ENCODE measurements at places on chromosomes 13 and 19. TPM values are rescaled to one million over a fixed set of nuclear protein-coding genes. Genes with fewer than 3 reads are reported as not detected.

IL12RB1 gene
- 0.87 TPM for total RNA-seq

LGALS14 gene
- total RNA-seq = not detected

ZNF793 gene
- 8.4 TPM for total RNA-seq

CDX2 gene
- not detected for total RNA-seq

KANK2 gene
- 57.2 TPM for total RNA-seq

ZNF135 gene
- 12.4 TPM for total RNA-seq

DNA sequence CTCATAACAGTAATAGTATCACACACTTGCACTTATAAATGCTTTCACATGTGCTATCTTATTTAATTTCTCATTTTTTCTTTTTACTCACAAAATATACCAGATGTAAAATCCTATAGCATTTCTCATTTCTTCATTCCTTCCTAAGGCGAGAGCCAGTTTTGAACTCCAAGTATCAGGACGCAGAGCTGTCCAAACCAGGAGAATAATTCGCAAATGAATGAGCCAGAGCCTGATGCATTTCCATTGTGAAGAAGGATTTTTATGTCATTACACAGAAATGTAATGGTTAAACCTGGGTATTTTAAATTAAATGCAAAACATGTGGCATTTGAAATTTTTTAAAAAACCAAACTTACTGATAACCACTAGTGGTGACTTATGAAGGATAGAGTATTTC lies 244.3 kb downstream of the RGCC start:
- no peak overlapping the region for H3K27ac ChIP-seq
- no peak overlapping the region for H3K4me3 ChIP-seq
- H3K4me1 ChIP-seq = peaks cover 18% of the 10 kb centered on the region
- no peak for DNase-seq
- H3K27me3 ChIP-seq = no peaks in the 10 kb centered on the region

GRCh38 chr19:16218851-16219250 lies 21.1 kb downstream of the AP1M1 start:
- H3K4me1 ChIP-seq = peaks cover 4% of the 10 kb centered on the region
- H3K4me3 ChIP-seq = no peak overlapping the region
- H3K27me3 ChIP-seq = no peaks in the 10 kb centered on the region
- no peak overlapping the region for H3K27ac ChIP-seq
- H3K36me3 ChIP-seq = peaks cover 71% of the 10 kb centered on the region

- no peaks in the 10 kb centered on the region for H3K27me3 ChIP-seq
- H3K36me3 ChIP-seq = peaks cover 2% of the 10 kb centered on the region
- peak within 1 kb of the TSS; percentile 64 for H3K4me3 ChIP-seq
- peaks cover 19% of the 10 kb centered on the region for H3K4me1 ChIP-seq
These were observed at the start of gene JOSD2 for GRCh38 chr19:50511069-50511822. TSS of gene JOSD2 (minus strand) at chr19:50511191. CDS start at chr19:50510431, 760 bp downstream.

DNA sequence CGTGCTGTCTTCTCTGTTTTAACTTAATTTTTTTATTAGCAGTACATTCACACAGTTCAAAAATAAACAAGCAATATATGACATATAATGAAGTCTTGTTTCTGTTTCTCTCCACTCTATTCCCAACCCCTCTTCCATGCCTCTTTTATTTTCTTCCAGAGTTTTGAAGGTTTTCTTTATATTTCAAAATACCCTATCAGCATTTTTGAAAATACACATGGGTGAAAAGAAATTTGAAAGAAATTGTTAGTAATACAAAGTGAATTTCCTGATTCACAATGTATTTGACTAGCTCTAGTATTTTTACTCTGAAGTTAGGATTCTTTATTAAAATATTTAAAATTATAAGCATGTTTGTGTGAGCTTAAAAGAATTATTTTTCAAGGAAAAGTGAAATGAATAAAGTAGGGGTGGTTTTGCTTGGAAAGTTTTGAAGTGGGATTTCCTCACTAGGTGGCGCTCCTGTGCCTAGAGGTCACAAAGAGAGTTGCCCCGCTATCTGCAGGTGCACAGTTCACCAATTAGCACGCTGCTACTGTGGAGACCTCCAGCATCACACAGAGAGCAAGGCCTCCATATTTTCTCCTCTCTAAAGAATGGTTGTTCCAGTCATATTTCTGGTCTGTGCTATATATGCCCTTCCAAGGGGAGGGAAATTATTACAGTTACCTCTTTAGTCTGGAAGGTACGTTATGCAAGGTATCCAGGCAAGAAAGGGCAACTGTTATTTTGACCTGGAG lies 37.6 kb downstream of the SOX21 start:
- DNase-seq = no peak
- H3K4me1 ChIP-seq = no peaks in the 10 kb centered on the region
- no peak overlapping the region for H3K27ac ChIP-seq

GRCh38 chr19:55319785-55320184 lies 5.4 kb downstream of the TMEM150B start:
- H3K36me3 ChIP-seq = no peaks in the 10 kb centered on the region
- no peak overlapping the region for H3K27ac ChIP-seq
- no peaks in the 10 kb centered on the region for H3K4me1 ChIP-seq
- H3K4me3 ChIP-seq = no peak overlapping the region

DNA sequence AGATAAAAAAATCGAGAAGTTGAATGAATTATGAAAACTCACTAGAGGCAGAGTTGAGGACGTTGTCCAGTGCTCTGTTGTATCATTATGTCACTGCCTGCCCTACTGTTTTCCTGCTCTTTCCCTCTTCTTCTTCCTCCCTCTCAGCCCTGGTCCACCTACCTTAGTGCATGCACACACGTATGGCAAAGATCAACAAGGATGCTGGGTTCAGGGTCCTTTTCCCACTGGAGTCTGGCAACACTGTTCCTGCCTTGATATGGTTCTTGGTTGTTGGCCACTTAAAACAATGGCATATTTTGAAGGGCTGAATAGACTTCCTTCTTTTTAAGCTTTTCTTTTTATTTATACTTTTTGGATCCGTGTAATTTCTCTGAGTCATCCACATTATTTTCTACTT lies 74.5 kb downstream of the LRCH1 start:
- no peaks in the 10 kb centered on the region for H3K36me3 ChIP-seq
- H3K4me3 ChIP-seq = no peak overlapping the region
- H3K4me1 ChIP-seq = peaks cover 25% of the 10 kb centered on the region
- DNase-seq = no peak
- H3K27ac ChIP-seq = no peak overlapping the region

DNA sequence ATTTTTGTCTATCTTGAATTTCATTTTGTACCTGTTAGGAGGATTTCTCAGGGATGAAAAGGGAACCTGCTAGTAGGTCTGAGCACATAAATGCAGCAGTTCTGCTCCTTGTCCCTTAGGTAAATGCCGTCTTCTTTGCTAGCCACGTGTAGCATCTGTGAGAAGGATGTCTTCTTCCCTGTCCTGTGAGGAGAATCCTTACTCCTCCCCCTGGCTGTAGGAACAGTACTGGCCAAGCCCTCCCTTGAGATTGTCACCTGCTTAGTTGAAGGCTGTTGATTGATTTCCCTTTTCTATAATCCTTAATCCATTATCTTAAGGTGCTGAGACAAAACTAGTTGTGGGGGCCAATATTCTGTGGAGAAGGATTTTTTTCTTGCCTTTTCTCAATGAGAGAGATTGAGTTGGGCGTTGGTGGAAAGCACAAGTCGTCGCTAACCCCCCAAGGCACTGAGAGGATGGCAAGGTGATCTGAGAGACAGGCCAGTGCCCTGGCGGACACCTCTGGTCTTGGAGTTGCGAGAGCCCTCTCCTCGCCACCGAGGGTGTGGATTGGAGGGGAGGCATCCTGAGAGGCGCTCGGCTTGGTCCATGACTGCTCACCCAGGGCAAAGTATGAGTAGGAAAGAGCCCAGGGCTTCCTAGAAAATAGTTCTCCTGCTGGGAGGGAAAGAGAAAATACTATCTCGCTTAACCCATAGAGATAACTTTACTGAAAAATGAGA lies 216.7 kb downstream of the ATP8A2 start:
- no peak for DNase-seq
- H3K27me3 ChIP-seq = peaks cover 8% of the 10 kb centered on the region
- H3K4me1 ChIP-seq = no peaks in the 10 kb centered on the region
- H3K27ac ChIP-seq = no peak overlapping the region
- H3K36me3 ChIP-seq = no peaks in the 10 kb centered on the region
- H3K4me3 ChIP-seq = no peak overlapping the region

GRCh38 chr19:35342430-35342829 lies 5.3 kb upstream of the FFAR1 start:
- H3K4me3 ChIP-seq = no peak overlapping the region
- H3K27me3 ChIP-seq = peaks cover 22% of the 10 kb centered on the region
- H3K27ac ChIP-seq = no peak overlapping the region
- no peaks in the 10 kb centered on the region for H3K36me3 ChIP-seq
- no peaks in the 10 kb centered on the region for H3K4me1 ChIP-seq

- H3K4me3 ChIP-seq = peak overlapping the region; percentile 84
- peaks cover 38% of the 10 kb centered on the region for H3K4me1 ChIP-seq
- no peaks in the 10 kb centered on the region for H3K27me3 ChIP-seq
- no peaks in the 10 kb centered on the region for H3K36me3 ChIP-seq
- H3K27ac ChIP-seq = peak overlapping the region; percentile 46
These were observed 3.8 kb downstream of the UBL3 start for GRCh38 chr13:29846475-29847256.

DNA sequence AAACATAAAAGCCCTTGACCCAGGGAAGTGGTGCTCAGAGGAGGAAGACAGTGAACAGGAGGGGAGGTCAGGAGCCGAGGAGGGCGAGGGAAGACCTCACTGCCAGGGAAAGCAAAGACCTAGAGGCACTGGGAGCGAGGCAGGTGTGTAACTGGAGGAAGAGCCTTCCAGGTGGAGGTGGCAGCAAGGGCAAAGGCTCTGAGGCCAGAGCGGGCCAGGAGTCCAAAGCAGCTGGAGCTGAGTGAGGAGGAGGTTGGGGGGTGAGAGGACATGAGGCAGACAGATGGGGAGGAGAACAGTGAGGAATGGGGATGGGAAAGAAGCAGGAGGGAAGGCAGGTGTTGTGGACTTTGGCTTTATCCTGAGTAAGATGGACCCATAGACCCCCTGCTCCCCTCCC lies 3.7 kb downstream of the UPK1A start:
- peaks cover 15% of the 10 kb centered on the region for H3K4me1 ChIP-seq
- DNase-seq = no peak
- H3K27ac ChIP-seq = no peak overlapping the region
- peaks cover 32% of the 10 kb centered on the region for H3K27me3 ChIP-seq
- no peak overlapping the region for H3K4me3 ChIP-seq

GRCh38 chr13:81406022-81406421 lies 1065.1 kb upstream of the SPRY2 start:
- H3K4me1 ChIP-seq = no peaks in the 10 kb centered on the region
- H3K27me3 ChIP-seq = no peaks in the 10 kb centered on the region
- no peak overlapping the region for H3K4me3 ChIP-seq
- no peaks in the 10 kb centered on the region for H3K36me3 ChIP-seq
- DNase-seq = no peak

DNA sequence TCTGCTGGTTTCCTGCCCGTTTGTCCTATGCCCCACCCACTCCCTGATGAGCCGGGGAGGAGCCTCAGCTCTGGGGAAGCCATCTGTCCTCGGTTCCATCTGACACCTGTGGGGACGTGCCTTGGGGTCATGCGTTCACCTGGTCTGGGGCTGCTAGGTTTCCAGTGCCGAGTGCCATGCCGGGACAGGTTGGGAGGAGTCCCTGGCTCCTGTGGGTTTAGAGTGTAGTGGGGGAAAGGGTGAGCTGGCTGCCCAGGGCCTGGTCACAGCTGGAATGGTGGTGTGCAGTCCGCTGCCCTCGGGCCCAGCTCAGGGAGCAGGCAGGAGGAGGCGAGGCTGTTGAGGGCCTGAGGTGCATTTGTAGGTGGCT lies 2.5 kb downstream of the KDM4B start:
- H3K4me3 ChIP-seq = peak overlapping the region; percentile 61
- peak overlapping the region; percentile 62 for H3K27ac ChIP-seq
- no peaks in the 10 kb centered on the region for H3K36me3 ChIP-seq
- peaks cover 69% of the 10 kb centered on the region for H3K4me1 ChIP-seq
- H3K27me3 ChIP-seq = no peaks in the 10 kb centered on the region
- no peak for DNase-seq

DNA sequence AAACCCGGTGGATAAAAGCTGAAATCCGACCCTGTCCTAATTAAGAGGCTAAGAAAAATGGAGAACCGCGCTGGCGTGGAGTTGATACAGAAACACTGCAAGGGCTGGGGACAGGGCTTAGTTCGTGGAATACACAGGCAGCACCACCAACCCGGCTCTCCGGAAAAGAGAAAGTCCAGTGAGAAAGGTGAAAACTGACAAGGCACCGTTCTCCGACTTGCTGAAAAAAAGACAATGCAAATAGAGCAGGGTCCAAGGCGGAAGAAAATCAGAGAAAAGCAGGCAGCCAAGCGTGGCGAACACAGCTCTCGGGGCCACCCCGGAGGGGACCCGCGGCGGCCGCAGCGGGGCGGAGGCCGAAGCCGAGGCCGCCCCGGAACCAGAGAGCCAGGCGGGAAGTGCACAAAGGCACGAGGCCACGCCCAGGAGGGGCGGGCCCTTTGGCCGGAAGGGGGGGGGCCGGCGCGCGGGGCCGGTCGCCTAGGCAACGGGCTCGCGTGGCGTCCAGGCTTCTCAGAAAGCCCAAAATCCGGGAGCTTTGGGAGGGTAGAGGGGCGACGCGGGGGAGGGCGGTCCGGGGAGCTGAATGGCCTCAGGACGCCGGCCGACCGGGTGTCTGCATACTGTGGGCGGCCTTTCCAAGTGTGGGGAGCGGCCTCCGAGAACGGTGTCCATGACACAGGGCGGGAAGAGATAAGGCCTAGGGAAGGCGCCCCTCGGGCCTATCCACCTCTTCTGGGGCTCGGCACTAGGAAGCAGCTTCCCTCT lies 1.2 kb upstream of the ING1 start:
- peaks cover 22% of the 10 kb centered on the region for H3K4me1 ChIP-seq
- peak overlapping the region; percentile 99 for H3K27ac ChIP-seq
- DNase-seq = peak; percentile 91
- H3K27me3 ChIP-seq = no peaks in the 10 kb centered on the region
- H3K36me3 ChIP-seq = no peaks in the 10 kb centered on the region

- H3K27me3 ChIP-seq = no peaks in the 10 kb centered on the region
- peak overlapping the region; percentile 86 for H3K27ac ChIP-seq
- H3K36me3 ChIP-seq = peaks cover 25% of the 10 kb centered on the region
- DNase-seq = peak; percentile 92
- peak overlapping the region; percentile 66 for H3K4me3 ChIP-seq
These were observed 9.1 kb downstream of the SPACA6 start for GRCh38 chr19:51702103-51702824.

DNA sequence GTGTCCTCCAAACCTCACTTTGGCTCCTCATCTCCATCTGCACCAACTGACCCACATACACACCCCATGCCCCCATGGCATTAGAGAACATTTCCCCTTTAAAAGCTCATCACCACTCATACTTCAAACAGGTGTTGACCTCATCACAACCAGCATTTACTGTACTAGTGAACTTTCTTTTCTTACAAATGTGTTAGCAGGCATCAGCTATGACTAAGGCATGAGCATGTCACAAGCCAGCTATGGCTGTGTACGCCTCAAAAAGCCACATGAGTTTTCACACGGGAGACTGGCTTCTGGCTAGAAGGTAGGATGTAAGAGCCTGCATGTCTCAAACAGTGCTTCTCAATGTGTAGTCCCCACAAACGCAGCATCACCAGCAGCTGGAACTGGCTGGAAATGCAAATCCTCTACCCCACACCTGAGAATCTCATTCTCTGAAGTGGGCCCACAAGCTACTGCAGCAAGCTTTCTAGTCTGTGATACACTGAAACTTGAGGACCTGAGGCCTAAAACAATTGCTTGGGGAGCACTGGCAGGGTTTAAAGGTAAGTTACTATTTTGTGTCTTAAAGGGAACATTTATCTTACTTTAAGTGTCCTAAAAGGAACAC lies 66.8 kb downstream of the TUBGCP3 start:
- DNase-seq = no peak
- no peaks in the 10 kb centered on the region for H3K27me3 ChIP-seq
- no peak overlapping the region for H3K27ac ChIP-seq
- no peak overlapping the region for H3K4me3 ChIP-seq
- no peaks in the 10 kb centered on the region for H3K4me1 ChIP-seq

Measured in suprapubic skin (tissue), 4 donors.